ENCODE measurements at places on chromosomes 5 and 9.

DNA sequence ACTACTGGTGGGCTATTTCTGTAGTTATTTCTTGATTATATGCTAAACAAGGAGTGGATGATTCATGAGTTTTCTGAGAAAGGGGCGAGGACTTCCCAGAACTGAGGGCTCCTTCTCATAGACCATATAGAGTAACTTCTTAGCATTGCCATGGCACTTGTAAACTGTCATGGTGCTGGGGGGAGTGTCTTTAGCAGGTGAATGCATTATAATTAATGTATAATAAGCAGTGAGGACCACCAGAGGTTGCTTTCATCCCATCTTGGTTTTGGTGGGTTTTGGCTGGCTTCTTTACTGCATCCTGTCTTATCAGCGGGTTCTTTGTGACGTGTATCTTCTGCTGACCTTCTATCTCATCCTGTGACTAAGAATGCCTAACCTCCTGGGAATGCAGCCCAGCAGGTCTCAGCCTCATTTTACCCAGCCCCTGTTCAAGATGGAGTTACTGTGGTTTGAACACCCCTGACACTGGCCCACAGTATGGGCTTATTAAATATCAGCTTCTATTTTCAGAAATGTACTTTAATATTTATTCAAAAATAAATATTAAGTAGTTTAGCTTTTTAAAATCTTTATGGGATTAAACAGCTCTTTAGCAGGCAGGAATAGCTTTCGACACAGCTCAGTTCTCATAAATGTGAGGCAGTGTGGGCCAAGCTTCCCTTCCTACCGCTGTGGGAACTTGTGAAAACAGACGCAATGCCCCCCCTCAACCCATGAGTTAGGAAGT lies 44.4 kb downstream of the GALNT12 start:
- no peak for DNase-seq

- no peak for DNase-seq
Observed at GRCh38 chr5:427415-428087, 15.4 kb upstream of the EXOC3 start.

DNA sequence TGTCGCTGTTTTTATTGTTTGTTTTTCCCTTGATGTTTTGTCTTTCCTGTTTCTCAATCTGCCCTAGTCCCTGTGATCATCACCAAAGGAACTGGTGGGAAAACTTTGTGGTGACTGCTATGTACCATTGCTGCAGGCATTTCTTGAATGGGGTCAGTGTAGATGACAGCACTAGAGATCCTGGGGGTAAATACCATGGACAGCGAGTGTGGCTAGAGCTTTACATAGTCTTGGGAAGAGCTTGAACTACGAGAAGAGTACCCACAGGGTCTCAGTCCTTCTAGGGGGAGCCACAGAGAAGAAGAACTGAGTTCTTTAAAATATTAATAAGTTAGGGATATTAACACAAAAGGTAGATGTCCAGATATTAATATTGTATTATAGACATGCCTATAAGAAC lies 138.8 kb downstream of the PAM start:
- no peak for DNase-seq

GRCh38 chr9:34546834-34547827 lies 24.3 kb upstream of the ENHO start:
- peak; percentile 55 for DNase-seq

GRCh38 chr9:125747053-125747764 lies at the start of gene PBX3:
Gene PBX3, plus strand, starts transcription at chr9:125747373.
- DNase-seq, result peak; percentile 74

- no peak for DNase-seq
Observed at GRCh38 chr9:122058051-122058450, 35.1 kb downstream of the TTLL11 start.

DNA sequence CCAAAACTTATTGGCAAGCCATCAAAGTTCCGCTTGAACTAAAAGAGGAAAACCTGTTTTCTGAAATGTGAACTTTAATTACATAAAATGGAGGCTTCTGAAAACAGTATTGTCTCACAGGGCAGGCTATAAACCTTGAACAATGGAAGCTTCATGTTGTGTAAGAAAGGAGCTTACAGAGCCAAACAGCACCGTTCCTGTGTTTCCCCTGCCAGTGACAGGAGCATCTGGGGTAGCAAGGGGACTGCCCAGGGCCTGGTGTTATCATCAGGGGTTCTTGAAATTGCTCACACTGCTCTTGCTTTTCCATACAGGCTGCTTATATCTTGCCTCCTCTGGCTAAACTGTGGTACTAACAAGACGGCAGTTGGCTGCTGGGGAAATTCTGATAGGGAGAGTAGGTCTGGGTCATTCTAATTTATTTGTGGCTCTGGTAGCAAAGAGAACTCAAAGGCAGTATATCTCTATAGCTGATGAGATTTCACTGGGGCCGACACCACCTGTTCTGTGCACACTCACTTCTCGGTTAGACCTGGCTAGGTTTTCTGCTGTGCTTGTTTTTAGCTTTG lies 40.4 kb downstream of the BASP1 start:
- DNase-seq, result no peak

- DNase-seq, result no peak
Observed at GRCh38 chr5:144267961-144268513, 97.4 kb downstream of the KCTD16 start.

DNA sequence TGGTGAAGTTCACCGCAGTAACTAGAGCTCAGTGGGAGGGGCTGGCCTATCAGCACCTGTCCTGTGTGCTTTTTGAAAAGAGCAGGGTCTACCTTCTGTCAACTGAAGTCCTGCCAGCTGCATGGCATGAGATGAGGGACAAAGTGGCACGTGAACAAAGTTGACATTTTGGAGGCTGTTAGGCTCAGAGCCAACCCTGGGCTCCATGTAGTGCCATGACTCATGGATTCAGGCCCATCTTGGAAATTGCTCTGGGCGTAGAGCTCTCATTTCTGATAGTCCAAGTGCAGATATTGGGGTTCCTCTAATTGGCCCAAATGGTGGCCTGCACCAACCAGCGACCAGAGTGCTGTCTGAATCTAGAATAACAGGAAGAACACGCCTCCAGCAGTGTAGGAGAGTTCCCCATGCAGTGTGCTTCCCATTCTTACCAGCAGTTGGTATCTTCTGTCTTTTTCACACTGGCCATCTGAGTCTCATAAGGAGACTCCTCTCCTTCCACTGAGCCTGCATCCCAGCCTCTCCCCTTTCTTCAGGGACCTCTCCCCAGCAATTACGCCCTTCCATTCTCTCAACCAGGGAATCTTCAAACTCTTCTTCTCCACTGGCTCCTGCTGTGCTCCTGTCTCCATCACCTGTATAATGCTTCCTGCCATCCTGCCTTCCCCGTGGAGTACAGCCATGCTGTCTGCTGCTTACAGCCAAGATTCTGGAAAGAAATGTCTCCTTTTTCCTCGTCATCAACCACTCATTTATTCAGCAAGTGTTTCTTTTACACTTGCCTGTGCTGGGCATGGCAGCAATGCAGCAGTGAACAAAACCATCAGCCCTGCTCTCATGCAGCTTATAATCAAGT lies 30.4 kb downstream of the IRF1 start:
- DNase-seq, result no peak

DNA sequence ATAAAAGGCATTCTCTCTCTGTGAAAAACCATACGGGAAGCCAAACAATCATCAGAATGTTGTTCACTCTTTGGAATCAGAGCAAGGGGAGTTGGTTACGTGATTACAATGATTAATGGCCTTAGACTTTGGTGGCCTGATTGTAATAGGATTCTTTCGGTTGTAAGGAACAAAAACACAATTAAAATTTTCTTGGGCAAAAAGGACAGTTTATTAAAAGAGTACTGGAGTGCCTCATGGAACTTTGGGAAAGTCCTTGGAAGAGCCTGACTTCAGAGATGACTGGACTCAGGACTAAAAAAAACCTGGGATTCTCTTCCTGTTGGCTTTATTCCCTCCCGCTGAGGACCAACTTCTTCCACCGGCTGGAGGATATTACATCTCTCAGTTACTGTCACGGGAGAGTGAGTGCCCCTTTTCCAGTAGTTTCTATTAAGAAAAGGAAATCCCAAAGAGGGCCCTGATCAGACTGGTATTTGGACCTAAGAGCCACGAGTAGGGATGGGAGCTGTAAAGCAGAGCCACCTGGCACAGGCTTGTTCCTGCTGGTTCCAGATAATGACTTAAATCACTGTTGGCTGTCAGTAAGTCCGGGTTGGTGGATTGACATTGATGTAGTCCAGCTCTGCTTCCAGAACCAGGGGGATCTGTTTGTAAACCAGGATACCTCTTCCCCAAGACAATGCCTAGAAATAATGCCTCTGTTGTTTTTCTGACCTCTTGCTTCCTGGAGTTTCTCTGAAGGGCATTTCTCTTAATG lies 53.9 kb downstream of the CFAP95 start:
- DNase-seq, result no peak

DNA sequence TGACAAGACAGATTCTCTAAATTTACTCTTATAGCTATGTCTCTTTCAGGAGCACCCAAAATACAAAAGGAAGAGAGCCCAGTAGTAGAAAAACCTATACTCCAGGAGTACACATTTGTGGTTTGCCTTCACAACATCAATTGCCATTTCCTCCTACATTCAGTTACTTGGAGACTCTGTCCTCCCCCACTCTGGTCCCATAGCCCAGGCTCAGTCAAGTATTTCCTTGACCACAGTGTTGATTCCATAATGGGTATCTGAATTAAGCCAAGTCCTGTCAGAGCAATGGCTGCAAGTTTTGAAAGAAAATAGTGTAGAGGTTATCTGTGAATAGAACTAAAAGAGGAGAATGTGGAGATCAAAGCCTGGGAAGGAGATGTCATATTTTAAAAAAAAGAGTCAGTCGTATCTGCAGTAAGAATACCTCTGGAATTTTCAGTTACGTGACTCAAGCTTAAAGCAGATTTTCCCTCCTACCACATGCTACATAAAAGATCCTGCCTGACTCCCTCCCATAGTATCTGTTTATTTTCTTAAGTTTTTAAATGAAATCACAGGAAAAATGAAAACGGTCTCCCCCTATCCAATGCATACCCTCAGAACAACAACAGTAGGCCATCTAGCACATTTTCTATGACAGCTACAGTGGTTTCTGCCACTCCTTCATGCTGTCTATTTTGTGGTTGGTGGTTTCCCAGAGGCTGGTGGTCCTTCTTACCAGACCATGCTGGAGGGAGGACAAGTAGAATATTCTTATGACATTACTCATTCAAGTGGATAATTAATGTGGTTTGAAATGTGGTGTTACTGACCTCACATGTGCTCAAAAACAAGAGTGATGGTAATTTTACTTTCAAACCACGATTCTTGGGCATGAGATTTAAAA lies 249.7 kb upstream of the TMEM161B start:
- no peak for DNase-seq

DNA sequence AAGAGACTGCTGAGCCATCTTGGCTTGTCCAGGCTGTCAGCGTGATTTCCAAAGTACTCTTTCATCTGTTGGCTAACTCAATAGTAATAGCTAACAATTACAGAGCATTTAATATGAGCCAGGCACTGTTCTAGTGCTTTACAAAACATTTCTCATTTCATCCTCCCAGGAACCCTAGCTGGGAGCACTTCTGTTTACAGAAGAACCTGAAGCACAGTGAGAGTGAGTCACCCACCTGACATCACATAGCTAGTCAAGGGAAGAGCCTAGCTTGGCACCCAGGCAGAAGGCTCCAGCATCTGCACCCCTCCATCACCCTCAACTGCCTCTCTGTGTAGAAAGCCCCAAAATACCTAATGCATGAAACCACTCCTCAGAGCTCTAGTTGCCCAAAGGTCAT lies 57.5 kb upstream of the IQGAP2 start:
- DNase-seq, result no peak

- no peak for DNase-seq
Observed at GRCh38 chr9:83281306-83282255, 218.6 kb upstream of the RASEF start.

DNA sequence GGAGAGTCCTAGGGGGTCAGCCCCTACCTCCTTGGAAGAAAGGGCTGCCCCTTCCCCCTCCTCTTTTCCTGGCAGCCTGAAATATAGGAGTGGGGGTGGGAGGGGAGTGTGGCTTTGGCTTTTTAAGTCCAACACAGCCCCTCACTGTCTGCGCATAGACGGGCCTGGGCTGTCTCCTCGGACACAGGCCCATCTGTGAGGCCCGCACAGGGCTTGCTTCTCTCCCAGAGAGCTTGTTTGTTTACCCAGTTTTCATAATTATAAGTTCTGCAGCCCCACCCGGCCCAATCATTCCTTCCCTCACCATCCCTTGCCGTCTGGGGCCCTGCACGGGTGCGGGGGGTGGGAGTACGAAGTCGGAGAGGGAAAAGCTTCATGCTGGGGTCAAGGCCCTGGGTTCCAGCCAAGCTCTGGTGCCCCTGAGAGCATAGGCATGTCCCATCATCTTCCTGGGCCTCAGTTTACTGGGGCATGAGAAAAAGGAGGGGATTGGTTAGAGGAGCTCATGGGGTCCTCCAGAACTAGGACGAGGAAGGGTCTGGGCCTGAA lies 54.0 kb upstream of the STXBP1 start:
- DNase-seq, result no peak

DNA sequence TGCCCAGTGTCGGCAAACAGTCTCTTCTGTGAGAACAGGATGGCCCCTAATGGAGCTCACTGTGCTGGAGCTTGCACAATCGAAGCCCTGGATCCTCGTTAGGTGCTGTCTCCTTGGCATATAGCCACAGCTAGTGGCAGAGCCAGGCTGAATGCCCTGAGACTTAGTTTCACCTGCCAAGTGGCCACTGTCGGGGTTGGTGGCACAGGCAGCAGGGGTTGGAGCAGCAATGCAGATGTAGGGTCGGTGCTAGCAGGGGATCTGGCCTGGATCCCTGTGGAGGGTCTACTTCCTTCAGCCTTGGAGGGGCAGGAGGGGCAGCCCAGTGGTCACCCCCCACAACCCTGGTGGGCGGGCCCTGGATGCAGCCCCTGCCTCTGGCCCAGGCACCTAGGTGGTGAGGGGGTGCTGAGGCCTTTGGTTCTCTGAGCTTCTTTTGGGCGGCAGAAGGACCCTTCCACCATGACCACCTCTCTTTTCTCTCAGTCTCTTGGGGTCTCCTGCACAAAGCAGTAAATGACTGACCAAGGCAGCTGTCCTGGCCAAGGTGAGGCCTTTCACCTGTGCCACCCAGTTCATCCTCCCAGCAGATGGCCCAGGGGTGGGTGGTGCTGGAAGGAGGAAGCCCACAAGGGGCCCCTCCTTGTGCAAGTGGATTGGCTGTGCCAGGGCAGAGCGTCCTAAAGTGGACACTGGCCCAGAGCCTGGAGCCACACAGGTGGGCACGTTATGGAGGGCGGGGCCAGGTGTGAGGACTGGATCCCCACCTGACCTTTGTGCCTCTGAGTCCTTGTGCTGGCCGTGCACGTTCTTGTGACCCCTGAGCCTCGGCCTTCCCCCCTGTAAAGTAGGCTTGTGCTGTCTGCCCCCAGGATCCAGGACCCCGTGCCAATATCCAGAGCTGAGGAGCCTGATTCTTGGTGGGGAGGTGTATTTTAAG lies 44.8 kb downstream of the PHF2 start:
- no peak for DNase-seq

- DNase-seq, result no peak
Observed at GRCh38 chr5:130532786-130533185, 628.5 kb downstream of the CHSY3 start.
